ENCODE measurements at places on chromosomes 7 and 10.
A peak's percentile ranks its signal among the peaks of the same experiment; 100 is the strongest.

- DNase-seq = no peak
Observed at GRCh38 chr7:67105377-67105776, 108.7 kb downstream of the TYW1 start.

DNA sequence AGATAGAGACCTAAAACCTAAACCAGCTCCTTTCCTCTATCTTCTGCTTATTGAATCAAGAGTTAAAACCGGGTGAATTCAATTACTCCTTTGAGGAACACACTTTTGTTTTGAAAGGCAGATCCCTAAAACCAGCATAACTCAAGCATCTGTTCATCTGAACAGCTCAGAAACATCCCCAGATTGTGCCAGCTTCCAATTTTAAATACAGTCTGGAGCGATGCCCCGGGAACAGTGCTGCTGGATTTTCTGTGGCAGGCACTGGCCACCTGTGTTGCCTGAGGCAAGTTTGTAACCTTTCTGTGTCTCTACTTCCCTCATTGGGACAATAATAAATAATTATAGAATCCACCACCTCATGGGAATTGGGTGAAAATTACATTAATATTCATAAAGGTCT lies 281.4 kb upstream of the NFE2L3 start:
- no peak for DNase-seq

- DNase-seq = no peak
Observed at GRCh38 chr7:132004529-132004928, 448.1 kb upstream of the PODXL start.

- no peak for DNase-seq
Observed at GRCh38 chr7:22821702-22822485, 755 bp downstream of the TOMM7 start.

GRCh38 chr10:1824928-1825327 lies 87.6 kb upstream of the ADARB2 start:
- DNase-seq = no peak

GRCh38 chr10:44647877-44648542 lies 263.1 kb upstream of the CXCL12 start:
- DNase-seq = no peak

- no peak for DNase-seq
Observed at GRCh38 chr10:132518572-132519381, 18.8 kb upstream of the INPP5A start.

- DNase-seq = no peak
Observed at GRCh38 chr10:118799777-118800176, 45.0 kb upstream of the CACUL1 start.

GRCh38 chr7:99379043-99379577 lies 4.6 kb downstream of the ARPC1B start:
- DNase-seq = peak; percentile 56

DNA sequence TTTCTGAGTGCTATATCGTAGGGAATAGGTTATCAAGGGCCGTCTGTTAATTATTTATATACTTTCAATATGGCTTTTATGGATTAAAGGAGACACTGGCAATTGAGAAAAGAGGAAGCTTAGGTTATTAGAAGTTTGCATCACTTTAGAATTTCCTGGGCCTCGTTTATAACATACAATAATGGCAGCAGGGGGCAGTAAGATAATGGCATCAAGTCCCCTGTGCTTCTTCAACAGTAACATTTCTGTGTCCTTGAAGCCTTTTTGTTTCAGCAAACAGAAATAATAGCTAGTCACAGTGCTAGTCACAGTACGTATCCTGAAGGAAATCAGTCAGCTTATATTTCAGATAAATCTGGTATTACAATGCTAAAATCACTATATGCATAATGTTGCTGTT lies 41.9 kb downstream of the SPAM1 start:
- DNase-seq = no peak

DNA sequence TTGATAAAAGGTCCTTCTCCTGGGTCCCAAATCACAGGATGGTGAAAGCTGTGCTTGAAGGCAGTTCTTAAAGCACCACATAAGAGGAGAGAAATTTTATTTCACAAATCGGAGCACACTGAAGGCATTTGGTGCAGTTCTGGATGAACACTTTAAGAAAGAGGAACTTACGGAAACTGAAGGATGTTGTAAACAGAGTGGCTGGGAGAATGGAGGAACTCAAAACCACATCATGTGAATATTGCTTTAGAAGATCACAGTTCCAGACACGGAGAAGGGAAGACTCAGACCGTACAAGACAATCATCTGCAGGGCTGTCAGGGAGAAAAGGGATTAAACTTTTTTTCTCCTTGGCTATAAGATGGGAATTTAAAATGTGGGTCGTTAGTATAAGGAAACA lies 9.0 kb upstream of the GPR141 start:
- no peak for DNase-seq

DNA sequence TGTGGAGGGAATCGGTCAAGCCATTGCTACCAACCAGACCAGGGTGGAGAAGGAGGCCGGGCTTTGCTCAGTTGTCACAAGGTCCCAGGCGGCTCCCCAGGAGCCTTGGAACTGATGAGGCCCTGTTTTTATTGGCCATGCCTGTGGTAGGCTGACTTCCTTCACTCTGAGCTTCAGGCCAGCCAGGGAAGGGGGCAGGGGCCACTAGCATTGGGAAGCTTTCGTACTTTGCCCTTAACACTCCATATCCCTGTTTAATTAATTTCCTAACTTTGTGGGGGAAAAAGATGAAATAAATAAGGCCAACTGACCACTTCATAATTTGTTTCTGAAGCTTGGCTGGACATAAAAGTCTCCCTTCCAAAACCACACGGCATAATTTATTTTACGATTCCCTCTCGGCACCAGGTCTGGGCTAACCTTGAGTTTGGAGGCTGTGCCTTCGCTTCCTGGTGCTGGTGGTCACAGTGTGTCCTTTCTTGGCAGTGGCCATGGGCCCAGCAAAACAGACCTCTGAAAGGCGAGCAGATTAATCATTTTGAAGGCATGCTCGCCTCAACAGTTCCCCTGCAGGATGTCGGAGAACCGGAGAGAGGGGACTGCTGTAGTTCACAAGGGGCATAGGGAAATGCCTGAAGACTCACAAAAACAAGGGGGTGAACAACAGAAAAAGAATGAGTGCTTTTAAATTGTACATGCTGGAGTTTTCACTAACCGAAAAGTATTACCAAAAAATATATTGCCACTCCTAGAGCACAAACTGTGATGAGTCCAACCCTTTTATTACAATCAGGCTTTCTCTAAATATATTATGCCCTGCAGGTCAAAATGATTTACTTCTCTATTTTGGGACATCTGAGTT lies 966.0 kb downstream of the LRMDA start:
- no peak for DNase-seq

DNA sequence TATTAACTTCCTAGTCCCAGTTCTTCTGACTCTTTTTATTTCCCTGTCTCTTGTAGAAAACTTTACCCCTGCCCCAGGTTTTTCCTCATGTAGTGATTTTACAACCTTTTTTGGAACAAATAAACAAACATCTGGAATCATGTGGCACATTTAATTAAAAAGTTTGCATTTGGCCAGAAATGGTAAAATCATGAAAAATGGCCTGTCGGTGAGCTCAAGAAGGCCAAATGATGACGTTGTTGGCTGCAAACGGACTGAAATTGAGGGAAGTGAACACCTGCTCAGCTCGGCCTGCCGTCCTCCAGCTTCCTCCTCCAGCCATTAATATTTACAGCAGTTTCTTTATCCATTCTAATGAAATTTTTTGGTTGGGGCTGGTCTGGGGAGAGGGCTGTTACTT lies 902.8 kb downstream of the LRMDA start:
- DNase-seq = no peak

GRCh38 chr10:46287846-46288477 lies 1.2 kb downstream of the ANTXRL start:
- no peak for DNase-seq

DNA sequence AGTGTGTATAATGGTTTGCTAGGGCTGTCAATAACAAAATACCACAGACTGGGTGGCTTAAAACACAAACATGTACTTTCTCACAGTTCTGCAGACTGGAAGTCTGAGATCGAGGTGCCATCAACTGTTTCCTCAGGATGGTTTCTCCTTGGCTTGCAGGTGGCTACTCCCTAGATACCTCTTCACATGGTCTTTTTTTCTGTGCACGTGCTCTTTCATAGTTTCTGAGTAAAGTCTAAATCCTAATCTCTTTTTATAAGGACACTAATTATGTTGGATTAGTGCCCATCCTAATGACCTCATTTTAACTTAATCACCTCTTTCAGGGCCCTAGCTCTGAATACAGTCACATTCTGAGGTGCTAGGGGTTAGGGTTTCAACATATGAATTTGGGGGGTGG lies 65.9 kb downstream of the AMPH start:
- DNase-seq = no peak

DNA sequence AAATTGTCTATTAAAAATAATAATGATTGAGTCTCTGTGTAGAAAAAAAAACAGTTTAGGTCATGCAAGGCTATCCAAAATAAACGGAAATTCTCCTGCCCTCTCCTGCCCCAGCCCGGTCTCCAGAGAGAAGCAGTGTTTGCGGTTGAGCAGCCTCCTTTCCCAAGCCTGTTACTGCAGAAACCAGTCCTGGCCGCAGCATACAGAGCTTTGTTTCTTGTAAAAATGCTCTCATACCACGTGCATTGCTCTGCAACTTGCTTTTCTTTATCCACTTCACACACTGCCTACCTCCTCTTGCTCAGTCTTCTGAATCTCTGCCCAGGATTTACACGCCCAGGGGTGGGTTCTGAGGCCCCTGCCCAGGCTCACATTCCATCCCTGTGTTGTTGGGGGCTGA lies 34.4 kb upstream of the CUL1 start:
- DNase-seq = no peak

GRCh38 chr10:6148251-6148701 lies 54.5 kb upstream of the PFKFB3 start:
- DNase-seq = no peak

DNA sequence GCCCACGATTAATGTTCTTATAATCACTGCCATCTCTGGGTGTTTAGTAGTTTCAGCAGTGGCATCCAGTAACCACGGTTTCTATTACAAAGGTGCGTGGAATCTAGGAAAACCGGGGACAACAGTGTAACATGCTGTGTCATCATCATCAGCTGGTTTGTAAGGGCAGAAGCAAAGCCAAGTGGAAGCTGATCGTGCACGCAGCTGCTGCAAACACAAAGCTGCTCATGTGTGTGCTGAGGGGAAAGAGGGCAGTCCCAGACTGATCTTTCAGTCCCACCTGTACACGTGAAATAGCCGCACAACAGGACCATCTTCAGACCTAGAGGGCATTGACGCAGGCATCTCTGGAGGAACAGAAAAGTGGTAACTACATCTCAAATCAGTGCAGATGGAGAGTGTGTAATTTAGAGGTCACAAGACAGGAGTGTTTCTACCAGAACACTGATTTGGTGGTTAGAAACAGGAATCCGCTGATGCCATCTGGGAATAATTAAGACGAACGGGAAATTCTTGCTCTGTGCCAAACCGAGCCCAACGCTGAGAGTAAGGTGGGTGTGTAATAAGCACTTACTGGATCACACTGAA lies 13.4 kb downstream of the ANKRD16 start:
- DNase-seq = no peak

DNA sequence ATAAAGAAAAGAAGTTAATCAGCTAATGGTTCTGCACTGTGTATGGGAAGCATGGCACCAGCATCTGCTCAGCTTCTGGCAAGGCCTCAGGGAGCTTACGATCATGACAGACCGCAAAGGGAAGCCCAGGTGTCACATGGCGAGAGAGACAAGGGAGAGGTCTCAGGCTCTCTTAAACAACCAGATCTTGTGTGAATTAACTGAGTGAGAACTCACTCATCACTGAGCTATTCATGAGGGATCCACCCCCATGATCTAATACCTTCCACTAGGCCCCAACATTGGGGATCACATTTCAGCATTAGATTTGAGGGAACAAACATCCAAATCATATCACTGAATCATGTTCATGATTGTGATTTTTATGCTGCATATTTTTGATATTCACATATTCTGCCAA lies 5.8 kb downstream of the USP54 start:
- no peak for DNase-seq

GRCh38 chr7:904847-905246 lies 28.5 kb downstream of the GET4 start:
- DNase-seq = no peak

- no peak for DNase-seq
Observed at GRCh38 chr7:16715928-16716327, 37.6 kb upstream of the TSPAN13 start.

DNA sequence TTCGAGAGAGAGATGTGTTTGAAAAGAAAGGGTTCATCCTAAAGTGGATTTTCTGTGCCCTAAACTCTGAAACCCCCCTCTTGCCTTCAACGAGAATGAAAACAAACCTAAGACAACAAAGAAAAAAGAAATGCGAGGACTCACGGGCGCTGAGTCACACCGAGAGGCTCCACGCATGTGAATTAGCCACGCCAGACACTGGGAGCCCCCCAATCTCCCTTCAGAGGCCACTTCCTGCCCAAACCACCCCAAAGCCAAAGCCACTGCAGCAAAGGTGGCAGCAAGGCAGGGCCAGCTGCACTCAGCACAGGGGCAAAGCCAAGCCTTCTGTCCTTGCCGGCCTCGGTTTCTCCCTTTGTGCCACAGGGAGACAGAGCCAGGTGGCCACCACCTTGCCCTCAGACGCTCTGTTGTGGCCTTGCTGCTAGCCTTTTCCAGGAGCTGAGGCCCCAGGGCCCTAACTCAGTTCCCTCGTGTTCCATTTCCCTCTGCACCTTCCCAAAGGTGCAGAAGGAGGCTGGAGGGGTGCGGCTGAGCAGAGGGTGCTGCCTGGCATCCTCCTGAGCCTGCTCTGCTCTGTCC lies 93.3 kb downstream of the FAM53B start:
- peak; percentile 70 for DNase-seq

GRCh38 chr10:30018496-30018895 lies 40.9 kb downstream of the JCAD start:
- DNase-seq = no peak

DNA sequence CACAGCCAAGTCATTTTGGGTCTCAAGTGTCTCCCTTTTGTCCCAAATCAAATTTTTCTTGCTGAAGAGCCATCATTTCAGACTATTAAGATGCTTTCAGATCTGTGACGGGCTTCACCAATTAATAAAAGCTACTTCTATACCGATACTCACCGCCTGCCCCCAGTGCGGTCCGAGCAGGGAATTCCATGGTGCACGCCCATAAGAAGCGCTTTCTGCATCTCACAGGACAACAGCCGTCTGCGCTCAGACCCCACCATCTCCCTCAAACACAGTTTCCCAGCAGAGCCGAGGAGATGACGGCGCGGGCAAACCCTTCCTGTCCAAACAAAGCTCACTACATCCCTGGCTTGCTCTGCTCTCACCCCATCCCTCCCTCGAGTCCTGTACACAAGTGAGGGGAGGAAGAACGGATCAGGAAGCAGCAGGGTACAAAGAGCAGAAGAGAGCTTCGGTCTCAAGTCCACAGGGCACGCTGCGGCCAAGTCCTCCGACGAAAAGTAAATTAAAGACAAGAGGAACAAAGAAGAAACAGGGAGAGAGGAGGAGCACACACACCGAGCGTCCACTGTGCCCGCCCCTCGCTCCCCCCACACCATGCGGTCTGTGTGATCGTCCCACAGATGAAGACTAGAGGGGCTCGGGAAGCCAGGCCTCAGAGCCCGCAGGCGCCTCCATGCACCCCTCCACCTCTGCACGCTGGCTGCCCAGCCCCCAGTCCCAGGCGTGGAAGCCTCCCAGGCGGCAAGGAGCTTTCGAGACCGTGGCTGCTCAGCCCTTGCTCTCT lies 121.9 kb downstream of the MAD1L1 start:
- DNase-seq = no peak

GRCh38 chr7:153590136-153590535 lies 462.1 kb upstream of the DPP6 start:
- no peak for DNase-seq

GRCh38 chr10:14425034-14425433 lies 94.3 kb upstream of the FRMD4A start:
- DNase-seq = no peak

All from activated naive CD4-positive, alpha-beta T cell treated with anti-CD3 and anti-CD28 coated beads, Interleukin-2, amount 10 ng/mL, durations not matched to agents 7 days and 5 days (primary cell).